ENCODE measurements at places on chromosomes 16 and 17.
A peak's percentile ranks its signal among the peaks of the same experiment; 100 is the strongest.

GRCh38 chr17:79836972-79837887 is 2.0 kb downstream of the CBX4 start:
- peak; percentile 47 for DNase-seq

GRCh38 chr17:57391076-57391825 is 134.9 kb downstream of the MSI2 start:
- no peak for DNase-seq

DNA sequence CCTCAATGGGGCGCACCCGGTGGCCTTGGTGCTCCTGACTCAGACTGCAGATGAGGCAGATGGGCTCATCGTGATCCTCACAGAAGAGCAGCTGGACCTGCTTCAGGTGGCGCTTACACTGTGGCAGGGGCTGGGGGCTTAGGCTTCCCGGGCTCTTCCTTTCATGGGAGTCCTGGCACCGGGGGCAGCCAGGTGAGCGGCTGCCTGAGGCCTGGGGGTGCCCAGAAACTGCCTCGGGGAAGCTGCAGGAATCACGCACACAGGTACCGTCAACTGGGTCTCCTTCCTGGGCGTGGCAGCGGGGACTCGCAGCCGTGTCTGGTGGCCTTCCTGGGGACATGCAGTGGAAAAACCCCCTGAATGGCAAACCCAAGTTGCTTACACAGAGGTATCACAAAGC is 7.0 kb downstream of the MEFV start:
- DNase-seq = no peak

DNA sequence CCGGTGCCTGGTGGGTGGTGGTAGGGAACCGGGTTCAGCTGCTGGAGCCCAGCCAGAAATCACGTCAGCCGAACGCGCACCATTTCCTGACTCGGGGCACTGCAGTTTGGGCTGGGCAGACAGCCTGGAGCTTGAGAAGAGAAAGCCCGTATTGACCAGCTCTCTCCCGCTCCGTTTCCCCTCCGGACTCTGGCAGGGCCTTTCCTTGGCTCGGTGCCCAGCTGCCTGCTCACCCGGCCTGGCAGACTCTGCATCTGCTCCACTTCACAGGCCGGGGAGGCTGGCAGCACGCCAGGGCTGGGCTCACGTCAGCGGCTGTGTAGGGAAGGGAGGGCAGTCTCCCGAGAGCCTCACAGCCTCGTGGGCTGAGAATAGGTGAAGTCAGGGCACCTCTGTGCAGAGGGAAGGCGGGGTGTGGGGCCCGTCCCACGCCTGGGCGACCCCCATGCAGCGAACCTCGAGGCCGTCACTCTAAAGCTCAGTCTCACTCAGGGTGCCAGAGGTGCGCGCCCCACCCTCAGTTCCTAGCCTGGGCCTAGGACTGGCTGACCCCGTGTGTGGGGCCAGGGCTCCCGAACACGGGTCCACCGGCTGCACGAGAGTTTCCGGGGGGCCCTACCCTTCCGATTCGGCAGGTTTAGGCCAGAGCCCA is 59.1 kb downstream of the OR1D5 start:
- DNase-seq = peak; percentile 93

DNA sequence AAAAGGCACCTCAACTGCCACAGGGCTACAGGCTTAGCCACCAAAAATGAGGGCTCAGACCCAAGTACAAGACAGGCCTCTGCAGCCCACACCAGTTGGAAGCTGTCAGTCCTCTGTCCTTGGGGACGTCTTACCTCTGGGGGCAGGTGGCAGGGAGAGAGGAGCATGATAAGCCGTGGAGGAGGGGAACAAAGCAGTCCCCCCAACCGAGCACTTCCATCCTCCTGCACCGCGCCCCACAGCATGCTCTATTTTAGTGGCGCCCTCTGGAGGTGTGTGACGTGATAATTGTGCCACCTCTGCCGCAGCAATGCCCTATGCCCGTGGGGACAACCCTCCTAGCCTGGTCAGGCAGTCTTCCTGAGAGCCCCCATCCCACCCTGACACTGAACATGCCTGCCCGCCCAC is 13.6 kb downstream of the G6PC3 start:
- no peak for DNase-seq

DNA sequence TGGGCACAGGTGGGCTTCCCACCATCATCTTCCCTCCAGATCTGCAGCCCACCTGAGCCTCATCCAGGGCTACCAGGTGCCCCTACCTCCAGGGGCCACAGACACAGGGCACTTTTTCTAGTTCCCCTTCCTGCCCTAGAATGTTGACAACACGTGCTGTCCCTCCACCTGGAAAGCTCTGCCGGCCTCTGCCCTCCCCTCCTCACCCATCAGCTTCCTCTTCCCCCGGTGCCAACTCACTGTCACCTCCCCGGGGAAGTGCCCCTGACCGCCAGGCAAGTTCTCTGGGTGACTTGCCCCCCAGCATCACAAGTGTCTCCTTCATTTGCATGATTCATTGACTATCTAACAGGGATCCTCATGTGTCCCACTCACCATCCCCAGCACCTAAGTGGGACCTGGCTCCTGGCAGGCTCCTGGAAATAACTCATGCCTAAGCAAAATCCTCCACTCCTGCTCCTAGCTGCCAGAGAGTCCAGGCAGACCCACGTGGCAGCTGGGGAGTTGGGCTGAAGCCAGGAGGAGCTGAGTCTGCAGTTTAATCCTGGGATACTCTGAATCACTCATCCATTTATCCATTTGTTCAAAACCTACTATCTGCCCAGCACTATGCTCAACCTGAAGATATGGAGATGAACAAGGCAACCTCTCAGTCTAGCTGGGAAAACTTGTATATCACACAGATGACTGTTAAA is 304.4 kb downstream of the FOXL1 start:
- DNase-seq = peak; percentile 88

DNA sequence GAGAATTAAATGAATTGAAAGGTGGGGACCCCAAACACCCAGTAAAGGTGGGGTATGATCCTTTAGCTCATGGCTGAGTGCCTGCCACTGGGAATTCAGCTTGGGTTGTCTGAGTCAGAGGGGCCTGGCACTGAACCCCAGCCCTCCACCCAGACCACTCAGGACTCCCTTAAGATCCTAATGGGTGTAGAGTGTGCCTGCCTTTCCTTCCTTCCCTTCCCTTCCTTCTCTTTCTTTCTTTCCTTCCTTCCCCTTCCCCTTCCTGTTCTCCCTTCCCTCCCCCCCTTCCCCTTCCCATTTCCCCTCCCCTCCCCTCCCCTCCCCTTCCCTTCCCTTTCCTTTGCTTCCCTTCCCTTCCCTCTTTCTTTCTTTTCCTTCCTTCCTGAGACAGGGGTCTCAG is 29.9 kb upstream of the GNA13 start:
- DNase-seq = no peak

GRCh38 chr17:73007407-73007806 is 85.1 kb downstream of the SLC39A11 start:
- no peak for DNase-seq

- DNase-seq = no peak
Measured at GRCh38 chr17:57431415-57431814, 175.1 kb downstream of the MSI2 start.

DNA sequence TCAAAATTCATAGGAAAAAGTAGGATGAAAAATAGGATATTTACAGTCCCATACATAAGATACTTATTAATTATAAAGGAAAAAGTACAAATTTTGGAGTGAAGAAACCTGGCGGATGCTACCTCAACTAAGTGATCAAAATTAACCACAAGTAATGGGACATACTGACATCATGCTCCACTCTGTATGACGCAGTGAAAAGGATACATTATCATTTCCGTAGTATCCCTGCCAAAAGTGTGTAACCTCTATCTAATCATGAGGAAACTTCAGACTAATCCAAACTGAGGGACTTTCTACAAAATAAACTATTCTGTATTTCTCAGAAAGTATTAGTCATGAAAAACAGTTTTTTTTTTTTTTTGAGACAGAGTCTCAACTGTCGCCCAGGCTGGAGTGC is 60.5 kb downstream of the TRIM37 start:
- DNase-seq = no peak

DNA sequence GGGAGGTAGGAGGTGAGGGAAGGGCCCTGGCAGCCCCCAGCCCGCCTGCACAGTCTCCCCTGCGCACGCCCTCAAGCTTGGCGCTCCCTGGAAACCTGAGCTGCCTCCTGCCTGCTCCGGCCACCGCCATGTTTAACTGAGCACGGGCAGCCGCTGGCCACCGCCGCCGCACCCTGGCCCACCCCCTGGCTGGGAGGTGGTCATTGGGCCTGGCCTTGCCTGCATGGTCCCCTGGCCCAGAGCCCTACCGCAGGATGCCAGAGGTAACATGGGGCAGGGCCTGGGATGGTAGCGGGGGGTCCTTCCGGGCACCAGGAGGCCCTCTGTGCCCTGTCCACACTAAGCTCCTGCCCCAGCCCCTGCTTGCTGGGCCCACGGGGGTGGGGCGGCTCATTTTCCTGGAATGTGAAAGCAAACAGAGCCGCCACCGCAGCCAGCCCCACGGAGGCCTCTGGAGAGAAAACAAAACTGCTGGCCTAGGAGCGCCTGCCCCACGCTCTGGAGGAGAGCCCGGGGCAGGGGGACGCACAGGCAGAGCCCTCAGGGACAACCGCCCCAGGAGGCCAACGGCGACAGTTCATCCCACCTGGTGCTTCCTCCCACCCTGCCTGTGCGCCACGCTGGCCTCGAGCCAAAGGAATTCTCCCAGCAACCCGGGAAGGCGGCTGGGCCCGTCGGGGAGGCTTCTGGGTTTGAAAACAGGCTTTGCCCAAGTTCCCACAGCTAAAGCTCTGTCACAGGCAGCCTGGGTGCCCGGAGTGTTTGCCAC is 8.9 kb downstream of the NHERF2 start:
- DNase-seq = peak; percentile 56

- DNase-seq = peak; percentile 95
Measured at GRCh38 chr17:71412803-71413202, 708.0 kb upstream of the SOX9 start.

DNA sequence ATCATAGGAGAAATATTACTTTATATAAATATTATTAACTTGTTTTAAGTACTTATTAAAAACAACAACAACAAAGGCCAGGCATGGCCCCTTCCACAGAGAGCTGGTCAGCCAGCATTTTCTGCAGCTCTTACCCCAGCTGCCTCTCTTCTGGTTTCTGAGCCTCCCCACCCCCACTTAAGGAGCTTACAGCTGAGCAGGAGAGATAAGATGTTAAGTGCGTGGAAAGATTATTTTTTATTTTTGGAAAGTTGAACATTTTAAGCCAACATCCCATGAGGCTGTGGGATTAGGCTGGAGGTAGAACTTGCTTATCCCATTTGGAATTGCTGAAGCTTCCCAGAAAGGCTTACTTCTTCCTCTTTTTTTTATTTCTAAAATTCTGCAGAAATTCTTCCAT is 401.2 kb downstream of the SEC14L1 start:
- no peak for DNase-seq

DNA sequence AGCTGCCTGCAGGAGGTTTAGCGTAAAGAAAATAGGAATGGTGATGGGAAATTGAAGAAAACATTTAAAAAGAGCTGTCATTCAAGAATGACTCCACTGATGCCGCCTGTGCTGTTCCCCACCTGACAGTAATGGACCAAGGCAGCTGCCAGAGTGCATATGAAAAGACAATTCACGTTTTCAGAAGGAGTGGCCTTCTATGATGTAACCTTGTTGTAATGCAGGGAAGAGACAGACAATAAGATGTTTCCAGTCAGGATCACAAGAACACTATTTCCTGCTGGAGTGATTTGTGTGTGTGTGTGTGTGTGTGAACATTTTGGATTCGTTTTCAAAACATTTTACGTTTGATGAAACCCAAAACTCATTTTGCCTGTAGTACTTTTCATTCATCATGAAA is 203.7 kb downstream of the LGALS9B start:
- DNase-seq = no peak

- no peak for DNase-seq
Measured at GRCh38 chr17:55263569-55264277, 1.0 kb upstream of the HLF start.

DNA sequence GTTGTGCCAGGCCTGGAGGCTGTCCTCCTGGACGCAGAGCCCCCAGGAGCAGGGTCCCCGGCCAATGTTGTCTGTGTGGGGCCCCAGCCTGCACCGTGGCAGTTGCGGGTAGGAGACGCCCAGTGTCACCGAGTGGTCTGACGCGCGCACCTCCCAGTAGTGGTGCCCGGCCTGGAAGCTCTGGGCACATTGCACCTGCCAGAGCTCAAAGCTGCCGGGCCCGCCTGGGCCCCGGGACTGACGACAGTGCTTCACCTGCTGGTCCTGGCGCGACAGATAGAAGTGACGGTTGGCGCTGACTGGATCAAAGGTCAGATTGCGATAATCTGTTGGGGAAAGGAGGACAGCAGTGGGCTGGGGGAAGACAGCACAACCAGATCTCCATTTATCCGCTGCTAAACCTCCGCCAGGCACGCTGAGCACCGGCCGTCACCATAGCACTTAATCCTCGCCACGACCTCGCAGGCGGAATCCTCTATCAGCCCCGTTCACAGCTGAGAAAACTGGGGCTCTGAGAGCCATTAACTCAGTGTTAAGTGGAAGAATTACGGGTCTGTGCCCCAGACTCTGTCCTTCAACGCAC is 5.6 kb downstream of the TRIM65 start:
- no peak for DNase-seq

GRCh38 chr16:28537076-28537475 is 1.7 kb downstream of the NUPR1 start:
- no peak for DNase-seq

DNA sequence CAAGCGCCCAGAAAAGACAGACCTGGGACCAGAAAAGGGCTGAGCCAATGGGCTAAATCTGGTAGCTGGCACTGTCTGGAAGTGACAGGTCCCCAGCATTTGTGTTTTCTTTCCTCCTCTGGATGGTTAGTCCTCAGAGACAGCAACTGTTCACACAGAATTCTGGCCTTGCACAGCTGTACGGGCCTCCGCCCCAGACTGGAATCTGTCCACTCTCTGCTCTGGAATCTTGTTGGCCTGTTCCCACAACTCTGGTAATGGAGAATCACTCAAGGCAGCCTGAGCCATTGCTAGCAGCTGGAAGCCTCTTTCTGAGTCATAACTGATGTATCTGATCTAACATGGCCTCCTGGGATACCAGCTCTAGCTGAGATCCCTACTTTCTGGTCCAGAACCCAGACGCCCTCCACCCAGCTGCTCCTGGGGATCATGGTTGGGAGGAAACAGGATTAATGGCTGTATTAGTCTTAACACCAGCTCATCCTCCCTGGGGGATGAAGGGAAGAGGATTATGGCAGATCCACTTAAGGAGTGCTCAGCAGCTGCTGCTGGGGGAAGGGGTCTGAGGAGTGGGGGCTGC is 9.1 kb downstream of the ZNF668 start:
- DNase-seq = peak; percentile 54

- DNase-seq = no peak
Measured at GRCh38 chr17:60153606-60154390, 4.0 kb downstream of the CA4 start.

DNA sequence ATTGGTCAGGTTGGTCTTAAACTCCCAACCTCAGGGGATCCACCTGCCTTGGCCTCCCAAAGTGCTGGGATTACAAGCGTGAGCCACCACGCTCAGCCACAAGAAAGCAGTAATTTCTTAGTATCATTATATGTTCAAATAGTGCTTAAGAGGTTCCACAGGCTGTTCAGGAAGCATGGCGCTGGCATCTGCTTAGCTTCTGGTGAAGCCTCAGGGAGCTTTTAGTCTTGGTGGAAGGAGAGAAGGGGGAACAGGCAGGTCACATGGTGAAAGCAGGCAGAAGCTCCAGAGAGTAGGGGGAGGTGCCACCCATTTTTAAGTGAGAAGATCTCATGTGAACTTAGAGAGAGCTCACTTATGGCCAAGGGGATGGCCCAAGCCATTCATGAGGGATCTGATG is 3.7 kb upstream of the SEC14L1 start:
- DNase-seq = no peak

- no peak for DNase-seq
Measured at GRCh38 chr16:12625068-12625467, 178.6 kb downstream of the CPPED1 start.

- DNase-seq = no peak
Measured at GRCh38 chr17:40352779-40353394, 11.7 kb downstream of the GJD3 start.
